ENCODE measurements at places on chromosomes 7 and 10.

GRCh38 chr7:86863452-86863851 is 196.0 kb downstream of the ELAPOR2 start:
- DNase-seq = no peak

DNA sequence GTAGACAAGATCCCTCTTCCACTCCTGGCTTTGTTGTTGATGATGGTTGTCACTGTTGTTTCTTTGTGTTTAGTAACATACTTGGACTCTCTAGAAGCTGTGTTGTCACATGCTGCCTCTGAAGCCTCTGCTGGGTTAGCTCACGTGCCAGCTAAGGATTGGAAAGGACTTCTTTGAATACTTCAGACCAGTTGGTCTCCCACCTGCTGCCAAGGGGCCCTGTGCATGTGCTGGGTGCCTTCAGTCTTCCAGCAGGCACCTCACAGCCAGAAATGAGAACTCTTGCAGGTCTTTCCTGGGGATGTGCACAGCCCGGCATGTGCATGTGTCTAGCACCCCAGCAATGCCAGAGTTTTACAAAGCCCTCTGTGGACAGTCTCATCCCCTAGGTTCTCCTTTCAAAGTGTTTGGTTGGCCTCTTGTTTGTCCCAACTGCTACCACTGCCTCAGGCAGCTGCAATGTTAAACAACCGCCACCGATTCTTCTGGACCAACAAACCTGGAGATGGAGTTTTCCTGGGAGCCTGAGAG is 21.7 kb upstream of the NCAPG2 start:
- DNase-seq = no peak

- DNase-seq = no peak
Observed at GRCh38 chr7:12949060-12949931, 261.9 kb downstream of the ARL4A start.

DNA sequence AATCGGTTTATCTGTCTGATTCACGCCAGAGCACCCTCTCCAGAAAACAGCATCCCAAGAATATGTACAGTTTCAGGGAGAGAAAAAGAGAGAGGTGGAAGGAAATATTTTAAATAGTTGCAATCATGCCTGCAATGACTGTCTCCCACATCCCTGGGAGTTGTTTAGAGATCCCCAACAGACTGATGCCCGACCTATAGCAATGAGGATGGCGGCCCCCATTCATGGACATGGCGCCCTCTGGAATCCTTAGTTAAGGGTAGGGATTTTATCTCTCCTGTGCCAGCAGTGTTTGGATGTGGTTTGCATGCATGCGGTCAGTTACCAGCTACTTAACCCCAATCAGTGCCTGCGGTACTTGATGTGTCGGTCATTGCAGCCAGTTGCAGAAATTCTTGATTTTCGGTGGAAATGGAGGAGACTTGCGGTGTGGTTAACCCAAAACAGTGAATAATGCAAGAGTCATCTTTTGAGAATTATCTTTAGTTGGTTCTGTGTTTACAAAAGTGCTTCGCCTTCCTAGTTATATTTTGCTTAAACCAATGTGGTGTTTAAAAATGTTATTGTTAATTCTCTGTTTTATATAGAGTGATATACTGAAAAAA is 186.0 kb upstream of the TCF7L2 start:
- no peak for DNase-seq
